Hematopoietic multipotent progenitor cell treated with erythropoietin and hydrocortisone succinate and interleukin-3 and kit ligand, for 6 days (in vitro differentiated cells): ENCODE measurements at places on chromosomes 16 and 17.

DNA sequence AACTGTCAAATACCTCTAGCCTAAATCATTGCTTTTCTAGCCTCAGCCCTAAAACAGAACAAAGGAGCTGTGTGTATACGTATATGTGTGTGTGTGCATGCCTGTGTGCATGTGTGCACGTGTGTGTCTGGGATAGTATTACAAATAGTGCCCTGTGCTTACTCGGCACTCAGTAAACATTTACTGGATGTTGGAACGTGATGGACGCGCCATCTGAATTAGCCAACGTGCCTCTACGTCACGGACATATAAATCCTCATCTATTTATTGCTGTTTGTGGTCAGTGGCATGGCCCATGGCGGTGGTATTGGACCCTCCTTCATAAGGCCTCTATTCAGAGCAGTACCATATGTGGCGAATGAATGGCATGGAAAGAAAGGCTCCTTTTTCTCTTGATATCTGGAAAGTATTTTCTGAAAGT is 37.5 kb downstream of the WWP2 start:
- DNase-seq = no peak

DNA sequence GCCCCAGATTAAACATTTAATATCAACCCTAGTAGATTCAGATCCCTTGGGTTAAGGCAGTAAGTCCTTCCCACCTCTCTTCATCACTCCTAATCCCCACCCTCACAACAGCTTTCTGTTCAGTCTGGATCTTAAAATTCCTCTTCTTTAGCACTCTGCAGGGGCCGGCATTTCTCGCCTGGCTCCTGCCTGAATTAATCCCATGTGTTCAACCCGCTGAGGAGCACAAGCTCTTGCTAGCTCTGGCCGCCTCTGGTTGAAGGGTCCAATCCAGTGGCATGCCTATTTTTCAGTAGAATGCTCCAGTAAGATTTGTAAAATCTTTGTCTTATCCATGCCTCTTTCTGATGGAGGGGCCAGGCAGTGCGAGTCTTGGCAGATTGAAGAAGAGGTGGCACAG is 59.2 kb downstream of the CYB5B start:
- no peak for DNase-seq

GRCh38 chr17:18362698-18363100 is 651 bp downstream of the SHMT1 start:
- DNase-seq = peak; percentile 62

- DNase-seq = peak; percentile 64
Measured at GRCh38 chr16:15811481-15812400, 45.1 kb downstream of the MYH11 start.

- peak; percentile 84 for DNase-seq
Measured at GRCh38 chr17:60139438-60140285, 10.1 kb upstream of the CA4 start.

DNA sequence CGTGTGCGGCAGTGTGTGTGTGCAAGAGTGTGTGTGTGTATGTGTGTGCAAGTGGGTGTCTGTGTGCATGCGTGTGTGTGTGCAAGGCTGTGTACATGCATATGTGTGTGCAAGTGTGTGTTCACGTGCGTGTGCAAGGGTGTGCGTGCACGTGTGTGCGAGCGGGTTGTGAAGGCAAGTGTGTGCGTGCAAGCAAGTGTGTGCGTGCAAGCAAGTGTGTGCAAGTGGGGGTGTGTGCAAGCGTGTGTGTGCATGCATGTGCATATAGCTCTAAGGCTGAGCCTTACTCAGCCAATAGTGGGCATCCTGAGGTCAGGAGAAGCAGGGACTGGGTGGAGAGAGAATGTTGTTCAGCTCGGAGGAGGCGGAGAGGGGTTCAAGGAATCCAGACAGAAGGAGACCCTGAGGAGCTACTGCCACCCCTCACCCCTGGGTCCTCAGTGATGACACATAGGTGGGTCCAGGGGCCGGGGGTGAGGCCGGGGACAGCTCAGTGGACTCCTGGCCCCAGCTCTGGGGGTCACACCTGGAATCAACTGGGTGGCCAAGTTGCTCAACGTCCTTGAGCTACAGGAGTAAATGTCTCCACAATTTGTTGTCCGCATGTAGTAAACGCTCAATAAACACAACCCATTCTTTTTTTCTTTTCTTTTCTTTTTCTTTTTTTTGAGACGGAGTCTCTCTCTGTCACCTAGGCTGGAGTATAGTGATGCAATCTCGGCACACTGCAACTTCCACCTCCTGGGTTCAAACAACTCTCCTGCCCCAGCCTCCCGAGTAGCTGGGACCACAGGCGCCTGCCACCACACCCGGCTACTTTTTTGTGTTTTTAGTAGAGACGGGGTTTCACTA is 1.8 kb downstream of the PRR29 start:
- DNase-seq = no peak

DNA sequence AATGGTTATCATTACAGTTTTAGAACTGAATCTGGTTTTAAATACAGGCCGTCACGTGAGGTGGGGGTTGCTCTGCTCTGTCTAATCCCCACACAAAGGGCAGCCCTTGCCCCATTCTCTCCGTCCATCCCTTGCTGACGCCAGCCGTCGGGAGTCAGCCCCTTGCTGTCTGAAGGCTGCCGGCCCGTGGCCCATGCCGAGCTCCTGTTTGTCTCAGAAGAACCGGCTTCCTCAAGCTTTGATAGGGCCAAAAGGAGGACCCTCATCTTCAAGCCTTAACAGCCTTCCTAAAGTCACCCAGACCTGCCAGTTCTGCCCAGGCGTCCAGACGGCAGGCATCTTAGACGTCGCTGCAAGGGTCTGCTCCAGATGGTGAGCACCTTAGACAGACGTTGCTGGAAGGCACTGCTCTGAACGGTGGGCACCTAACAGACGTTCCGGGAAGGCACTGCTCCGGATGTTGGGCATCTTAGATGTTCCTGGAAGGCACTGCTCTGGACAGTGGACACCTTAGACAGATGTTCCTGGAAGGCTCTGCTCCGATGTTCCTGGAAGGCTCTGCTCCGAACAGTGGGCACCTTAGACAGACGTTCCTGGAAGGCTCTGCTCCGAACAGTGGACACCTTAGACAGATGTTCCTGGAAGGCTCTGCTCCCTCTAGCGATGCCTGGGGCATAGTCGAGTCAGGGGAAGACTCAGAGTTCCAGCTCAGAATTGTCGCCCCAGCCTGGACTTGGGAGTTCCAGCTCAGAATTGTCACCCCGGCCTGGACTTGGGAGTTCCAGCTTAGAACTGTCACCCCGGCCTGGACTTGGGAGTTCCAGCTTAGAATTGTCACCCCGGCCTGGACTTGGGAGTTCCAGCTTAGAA is 35.1 kb upstream of the CHMP6 start:
- no peak for DNase-seq

DNA sequence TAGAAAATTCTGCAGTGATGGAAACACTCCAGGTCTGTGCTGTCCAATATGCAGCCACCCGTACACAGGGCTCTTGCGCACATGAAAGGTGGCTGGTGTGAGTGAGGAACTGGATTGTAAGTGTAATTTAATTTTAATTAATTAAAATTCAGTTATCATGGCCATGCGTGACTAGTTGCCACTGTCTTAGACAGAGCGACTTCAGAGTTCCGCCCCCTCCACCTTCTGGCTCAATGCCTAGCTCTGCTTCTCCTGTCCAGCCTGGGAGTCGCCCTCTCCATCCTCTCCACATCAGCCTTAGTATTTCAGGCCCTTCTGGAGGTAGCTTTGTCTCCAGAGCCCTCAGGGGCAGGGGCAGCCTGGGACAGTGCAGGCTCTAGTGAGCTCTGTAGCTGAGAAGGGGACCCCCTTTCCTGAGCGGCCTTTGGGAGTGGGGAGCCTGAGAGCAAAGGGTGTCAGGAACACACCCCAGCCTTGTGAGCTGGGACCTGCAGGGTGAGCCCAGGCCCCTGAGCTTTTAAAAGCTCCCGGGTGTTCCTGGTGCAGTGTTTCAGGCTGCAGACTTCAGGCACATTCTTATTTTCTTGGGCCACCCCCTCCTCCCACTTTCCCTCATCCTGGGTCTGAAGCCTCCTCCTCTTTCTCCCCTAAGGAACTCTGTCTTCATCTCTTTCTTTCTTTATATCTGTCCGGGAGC is 99.4 kb downstream of the IRF8 start:
- no peak for DNase-seq

DNA sequence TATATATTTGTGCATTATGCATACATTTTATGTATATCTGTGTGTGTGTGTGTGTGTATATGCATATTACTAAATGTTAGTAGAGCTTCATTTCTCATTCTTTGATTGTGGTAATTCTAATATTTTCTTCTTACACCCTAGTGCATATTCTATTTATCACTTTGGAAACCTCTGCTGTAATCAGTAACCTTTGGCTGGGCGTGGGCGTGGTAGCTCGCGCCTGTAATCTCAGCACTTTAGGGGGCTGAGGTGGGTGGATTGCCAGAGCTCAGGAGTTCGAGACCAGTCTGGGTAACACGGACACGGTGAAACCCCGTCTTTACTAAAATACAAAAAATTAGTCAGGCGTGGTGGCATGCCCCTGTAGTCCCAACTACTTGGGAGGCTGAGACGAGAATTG is 26.9 kb downstream of the CPSF4L start:
- no peak for DNase-seq

DNA sequence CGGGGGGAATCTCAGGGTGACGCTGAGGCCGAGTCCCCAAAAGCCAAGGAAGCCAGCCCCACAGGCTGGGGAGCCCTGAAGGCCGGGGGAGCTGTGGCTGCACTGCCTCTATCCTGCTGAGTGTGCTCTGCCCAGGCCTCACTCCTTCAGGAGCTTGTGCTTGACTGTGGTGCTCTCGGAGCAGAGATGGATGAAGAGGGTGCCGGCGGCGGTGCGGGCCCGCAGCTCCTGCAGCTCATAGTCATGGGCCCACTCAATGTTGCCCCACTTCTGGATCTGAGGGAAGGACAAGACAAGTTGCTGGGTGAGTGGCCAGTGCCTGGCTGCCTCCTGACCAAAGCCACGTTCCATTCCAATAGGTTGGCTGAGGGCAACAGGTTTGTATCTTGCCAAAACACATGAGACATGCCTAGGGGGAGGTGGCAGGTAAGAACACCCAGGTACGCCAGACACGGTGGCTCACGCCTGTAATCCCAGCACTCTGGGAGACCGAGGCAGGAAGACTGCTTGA is 20.5 kb downstream of the ATPAF2 start:
- DNase-seq = no peak

- DNase-seq = no peak
Measured at GRCh38 chr17:31175237-31175636, 80.5 kb downstream of the NF1 start.
